HFFc6 (cell line): ENCODE measurements at places on chromosomes 16 and 17.

GRCh38 chr17:72639711-72640110 lies 452.8 kb downstream of the SLC39A11 start:
- no peak for DNase-seq

- no peak for DNase-seq
Measured at GRCh38 chr16:3161235-3162018, 26.6 kb upstream of the OR1F1 start.

DNA sequence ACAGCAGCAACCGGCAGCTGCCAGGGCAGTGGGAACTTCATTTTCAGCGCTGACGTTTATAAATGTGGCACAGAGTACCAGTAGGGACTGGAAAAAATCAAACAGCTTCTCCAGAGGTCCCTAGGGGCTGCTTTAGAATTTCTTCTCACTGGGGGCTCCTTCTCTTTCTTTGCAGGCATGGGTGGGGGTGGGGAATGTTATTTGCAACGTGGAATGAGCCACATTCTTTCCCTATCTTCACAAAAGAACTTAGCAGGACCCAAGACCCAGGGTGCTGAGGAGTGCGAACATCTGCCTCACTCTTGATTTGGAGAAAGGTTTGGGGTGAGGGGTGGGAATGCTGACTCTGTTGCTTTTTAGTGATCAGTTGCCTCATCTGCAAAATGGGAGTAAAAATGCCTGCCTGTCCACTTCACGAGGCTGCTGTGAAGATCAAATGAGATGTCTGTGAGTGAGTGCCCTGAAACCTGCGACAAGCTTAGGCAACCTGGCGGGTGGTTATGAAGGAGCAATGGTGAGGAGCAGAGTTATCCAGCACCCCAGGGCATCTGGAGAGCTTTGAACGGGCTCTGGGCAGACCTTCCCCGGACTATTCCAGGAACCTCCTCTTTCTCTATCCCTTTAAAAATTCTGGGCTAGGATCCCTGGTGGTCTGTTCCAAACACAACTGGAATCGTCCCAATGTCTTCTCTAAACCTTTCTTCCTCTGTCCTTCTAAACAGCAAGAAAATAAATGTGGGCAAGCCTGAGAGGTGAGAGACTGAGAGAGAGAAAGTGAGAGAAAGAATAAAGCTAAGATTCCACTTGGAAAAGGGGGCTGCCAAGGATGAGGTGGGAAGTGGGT lies 10.7 kb upstream of the PIPOX start:
- no peak for DNase-seq

DNA sequence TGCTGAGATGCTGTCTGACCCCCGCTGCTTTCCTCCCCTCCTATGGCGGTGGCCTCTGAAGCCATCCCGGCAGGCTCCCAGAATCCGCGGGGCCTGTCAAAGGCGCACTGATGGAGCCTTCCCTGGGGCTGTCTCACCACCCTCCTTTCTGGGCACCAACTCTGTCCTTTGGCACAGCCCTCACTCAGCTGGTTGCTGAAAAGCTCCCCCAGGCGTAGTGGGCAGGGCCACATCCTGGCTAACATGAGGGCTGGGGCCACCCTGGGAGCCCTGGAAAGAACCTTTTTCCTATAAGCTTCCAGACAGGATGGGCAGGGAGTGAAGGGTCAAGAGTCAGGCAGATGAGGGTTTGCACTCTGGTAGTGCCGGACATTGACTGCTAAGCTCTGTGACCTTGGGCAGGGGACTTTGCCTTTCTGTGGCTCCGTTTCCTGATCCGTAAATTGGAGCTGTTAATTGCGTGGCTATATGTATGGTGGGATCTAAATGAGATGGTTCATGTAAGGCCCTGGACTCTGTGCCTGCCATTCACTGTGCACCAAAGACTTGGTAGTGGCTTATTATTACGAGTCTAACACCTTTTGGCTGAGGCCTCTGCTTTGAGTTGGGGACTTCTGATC lies 27.6 kb upstream of the LASP1NB start:
- no peak for DNase-seq

- no peak for DNase-seq
Measured at GRCh38 chr16:11759997-11760396, 17.3 kb upstream of the TXNDC11 start.

DNA sequence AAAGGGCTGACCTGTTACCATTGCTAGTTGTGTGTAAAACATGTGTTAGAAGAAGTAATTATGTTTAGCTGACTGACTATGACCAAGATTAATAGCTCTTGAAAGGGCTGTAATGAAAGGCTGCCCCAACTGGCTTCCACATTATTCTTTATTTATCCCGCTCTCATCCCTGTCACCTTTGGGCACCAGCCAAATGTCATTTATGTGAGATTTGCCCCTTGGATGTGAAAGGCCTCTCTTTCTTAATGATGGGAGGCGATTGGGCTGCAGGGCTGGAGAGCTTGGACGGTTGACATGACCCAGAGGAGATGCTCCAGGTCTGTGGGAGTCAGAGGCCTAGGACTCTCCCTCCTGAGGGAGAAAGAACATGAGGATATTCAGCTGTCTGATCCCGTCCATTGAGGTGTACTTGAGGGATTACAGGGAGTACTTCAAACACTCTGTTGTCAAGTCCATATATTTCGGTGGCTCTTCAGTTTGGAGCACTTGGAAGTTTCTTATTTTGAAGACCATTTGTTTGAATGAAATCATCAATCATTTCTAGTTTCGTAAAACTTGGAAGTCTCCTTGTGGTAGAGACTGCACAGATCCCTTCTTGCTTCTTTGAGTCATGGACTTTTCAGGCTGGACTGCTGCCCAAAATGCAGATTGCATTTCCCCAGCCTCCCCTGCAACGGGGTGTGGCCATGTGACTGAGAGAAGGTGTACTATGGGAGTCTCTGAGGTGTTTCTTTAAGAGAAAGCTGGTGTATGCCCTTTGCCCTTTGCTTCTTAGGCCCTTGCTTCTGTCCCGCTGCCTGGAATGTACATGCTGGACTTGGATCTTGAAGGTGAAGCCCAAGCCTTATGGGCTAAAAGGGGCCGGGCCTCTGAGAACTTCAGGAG lies 51.3 kb downstream of the FTO start:
- no peak for DNase-seq

DNA sequence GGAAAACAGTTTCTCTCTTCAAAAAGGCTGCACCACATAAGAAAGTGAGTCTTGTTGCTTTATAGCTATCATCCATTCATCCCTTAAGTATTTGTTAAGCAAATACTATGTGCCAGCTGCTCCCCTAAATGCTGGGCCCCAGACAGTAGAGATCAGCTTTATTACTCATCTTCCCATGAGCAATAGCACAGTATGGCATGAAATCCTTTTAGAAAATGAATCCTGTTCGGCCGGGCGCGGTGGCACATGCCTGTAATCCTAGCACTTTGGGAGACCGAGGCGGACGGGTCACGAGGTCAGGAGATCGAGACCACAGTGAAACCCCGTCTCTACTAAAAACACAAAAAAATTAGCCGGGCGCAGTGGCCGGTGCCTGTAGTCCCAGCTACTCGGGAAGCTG lies 99.5 kb downstream of the MYO1D start:
- DNase-seq, result peak; percentile 66

GRCh38 chr17:68892658-68893057 lies 62.5 kb downstream of the ABCA8 start:
- no peak for DNase-seq

- no peak for DNase-seq
Measured at GRCh38 chr16:59212492-59213024, 478.4 kb upstream of the GOT2 start.

- no peak for DNase-seq
Measured at GRCh38 chr16:70661534-70661917, 15.2 kb downstream of the IL34 start.

DNA sequence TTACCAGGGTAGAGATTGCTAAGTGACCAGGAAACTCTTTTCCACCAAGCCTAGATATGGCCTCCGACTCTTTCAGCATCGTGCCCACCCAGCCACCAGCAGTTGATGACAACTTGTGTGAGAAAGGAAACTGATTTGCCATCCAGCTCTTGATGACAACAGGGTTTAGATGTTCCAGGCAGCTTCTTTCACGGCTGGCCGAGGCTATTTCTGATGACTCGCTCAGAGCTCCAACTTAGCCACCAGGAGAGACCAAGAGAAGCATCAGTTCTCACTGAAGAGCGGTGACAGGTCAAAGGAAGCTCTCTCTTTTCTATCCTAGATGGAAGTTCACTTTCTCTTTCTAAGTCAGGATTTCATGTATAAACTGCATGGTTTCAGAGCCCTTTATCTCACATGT lies 61.2 kb downstream of the MPHOSPH6 start:
- no peak for DNase-seq

- no peak for DNase-seq
Measured at GRCh38 chr16:2692251-2692947, 10.1 kb downstream of the KCTD5 start.

GRCh38 chr17:43482103-43483012 lies 1.4 kb upstream of the DHX8 start:
- DNase-seq, result no peak

DNA sequence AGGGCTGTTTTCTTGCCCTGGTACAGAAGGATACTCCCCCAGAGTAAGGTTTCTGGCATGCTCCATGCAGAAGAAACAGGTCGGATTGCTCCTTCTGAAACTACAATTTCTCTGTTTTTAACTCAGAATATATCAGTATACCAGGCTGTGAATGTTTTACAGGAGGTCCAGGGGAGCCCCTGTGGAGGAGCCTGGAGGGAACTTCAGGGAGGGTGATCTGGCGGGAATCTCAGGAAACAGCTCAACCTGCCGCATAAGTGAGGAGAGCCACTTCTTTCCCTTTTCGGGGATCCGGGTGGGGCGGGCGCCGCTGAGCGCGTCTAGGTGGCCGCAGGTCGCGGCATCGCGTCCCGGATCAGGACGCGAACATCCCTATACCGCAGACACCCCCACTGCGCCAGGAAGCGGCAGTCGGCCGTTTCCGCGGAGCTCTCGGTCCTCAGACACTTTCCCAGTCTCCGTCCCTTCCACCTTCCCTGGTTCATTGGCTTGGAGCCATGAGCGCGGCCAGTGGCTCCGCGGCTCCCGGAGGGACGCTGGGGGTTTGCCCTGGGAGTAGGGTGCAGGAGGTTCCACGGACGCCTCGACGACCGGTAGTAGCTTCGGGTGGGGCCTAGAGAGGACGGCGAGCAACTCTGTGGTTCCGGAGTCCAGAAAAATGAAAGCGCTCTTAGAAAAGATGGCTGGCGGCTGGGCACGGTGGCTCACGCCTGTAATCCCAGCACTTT lies 3.1 kb upstream of the ZNF764 start:
- no peak for DNase-seq

- no peak for DNase-seq
Measured at GRCh38 chr16:85531516-85531915, 81.6 kb upstream of the GSE1 start.

GRCh38 chr17:49979748-49980479 lies 10.9 kb downstream of the DLX4 start:
- no peak for DNase-seq

GRCh38 chr16:11232852-11233726 lies 22.9 kb downstream of the SOCS1 start:
- DNase-seq, result no peak

- DNase-seq, result no peak
Measured at GRCh38 chr17:61255647-61256046, 144.0 kb upstream of the TBX2 start.

GRCh38 chr17:3005696-3006095 lies 57.7 kb downstream of the OR1D5 start:
- no peak for DNase-seq

- no peak for DNase-seq
Measured at GRCh38 chr17:46071796-46072195, 72.7 kb downstream of the STH start.

DNA sequence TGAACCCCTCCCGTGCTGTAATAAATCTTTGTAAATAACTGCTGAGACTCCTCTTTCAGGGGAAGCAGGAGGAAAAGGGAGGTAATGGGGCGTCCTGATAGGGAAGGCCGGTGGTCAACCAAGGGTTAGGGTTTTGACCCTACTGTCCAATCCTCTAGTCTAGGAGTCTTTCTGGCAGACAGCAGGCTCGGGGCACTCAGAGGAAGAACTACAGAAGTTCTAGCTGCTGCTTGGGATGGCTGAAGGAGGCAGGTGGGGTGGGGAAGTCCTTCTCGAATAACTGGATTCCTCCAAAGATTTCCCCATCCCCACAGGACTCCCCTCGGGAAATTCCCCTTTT lies 387 bp upstream of the STARD3 start:
- no peak for DNase-seq

- DNase-seq, result no peak
Measured at GRCh38 chr16:23500212-23500861, 10.0 kb downstream of the GGA2 start.

DNA sequence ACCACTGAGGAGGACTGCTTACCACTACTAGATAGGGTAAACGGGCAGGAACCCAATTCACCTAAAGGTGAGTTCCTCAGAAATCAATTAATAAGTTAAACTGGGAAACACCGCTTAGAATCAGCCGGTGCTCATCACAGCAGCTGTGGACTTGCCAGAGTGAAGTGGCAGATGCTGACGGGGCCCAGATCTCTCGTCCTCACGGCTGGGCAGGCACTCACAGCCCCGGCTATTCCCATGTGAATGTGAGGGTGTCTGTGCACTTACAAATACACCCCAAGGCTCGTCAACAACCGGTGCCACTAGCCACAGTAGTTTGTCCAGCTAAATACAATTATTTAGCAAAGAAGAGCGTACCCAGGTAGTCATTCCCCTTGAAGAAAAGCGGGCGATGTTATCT lies 29.7 kb downstream of the MBTPS1 start:
- no peak for DNase-seq

GRCh38 chr16:75653922-75654321 lies 6.3 kb downstream of the TERF2IP start:
- peak; percentile 71 for DNase-seq

DNA sequence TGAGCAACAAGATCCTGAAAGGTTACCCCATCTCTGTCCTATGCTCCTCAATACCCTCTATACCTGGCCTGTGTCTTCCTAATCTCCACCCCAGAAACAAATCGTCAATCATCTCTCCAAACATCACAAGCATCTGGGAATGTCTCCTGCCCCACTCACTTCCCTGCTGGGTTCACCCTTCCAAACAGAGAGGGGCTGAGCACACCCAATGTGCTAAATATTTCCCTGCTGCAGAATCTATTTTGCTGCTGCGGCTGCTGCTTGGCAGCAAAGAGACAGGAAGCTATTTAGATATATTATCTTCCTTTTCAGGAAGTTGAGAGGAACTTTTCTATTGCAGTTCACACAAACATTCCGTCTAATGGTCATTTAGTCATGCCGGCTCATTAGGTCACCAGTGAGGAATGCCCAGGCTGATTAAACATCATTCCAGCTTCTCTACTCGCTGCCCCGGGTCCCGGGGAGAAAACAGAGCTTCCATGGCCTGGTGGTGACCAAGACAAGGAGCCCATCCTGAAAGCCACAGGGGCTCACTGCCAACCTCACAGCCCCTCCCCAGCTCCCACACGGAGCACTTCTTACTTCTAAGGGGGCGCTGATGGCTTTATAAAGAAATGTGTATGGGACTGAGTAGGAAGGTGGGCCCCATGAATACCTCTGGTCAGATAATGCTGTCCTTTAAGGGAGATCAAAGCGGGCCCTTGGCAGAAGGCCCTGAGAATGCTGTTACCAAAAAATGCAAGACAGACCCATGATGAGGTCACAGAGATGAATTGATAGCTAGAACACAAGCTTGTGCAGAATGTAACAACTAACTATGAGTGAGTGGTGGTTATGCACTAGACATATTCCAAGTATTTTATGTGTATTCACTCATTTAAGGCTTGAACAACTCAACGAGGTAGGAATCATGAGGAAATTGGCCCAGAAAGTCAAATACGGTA lies 218.3 kb downstream of the SOX9 start:
- peak; percentile 96 for DNase-seq
